ENCODE measurements at places on chromosomes 4 and X. TPM values are rescaled to one million over a fixed set of nuclear protein-coding genes. Genes with fewer than 3 reads are reported as not detected.

Gene HS6ST2
- 0.09 TPM for total RNA-seq

Gene NLGN3
- 1.6 TPM for total RNA-seq

Gene SMIM10L2A
- total RNA-seq: 0.43 TPM

Gene ZGRF1
- total RNA-seq: 2.6 TPM

Gene TLR10
- total RNA-seq: not detected

Data from pericardium fibroblast (primary cell).